NCI-H1694 treated with DMSO at 0.1 percent for 48 hours (cell line): ENCODE measurements at places on chromosomes 2 and 18.

DNA sequence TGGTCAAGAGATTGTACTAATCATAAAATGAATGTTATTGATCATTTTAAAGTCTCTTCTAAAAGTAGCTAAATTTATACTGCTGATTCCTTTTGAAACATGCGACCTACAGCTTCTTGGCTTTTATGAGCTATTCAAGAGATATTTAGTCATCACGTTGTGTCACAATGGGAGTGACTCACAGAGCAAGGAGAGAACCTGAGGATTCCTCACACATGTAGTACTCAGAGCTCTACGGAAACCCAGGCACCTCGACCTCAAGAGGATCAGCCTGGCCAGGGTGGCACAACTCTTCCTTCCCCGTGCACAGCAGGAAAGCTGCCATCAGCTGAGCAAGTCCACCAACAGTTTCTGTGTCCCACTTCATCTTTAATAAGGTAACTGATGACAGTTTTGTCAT, at the start of gene DHRS9:
DHRS9 (plus strand) TSS at position 223 of the 400 bp plus-strand sequence. CDS start 12,019 bp downstream, outside the sequence.
- no peak for DNase-seq

GRCh38 chr2:3490191-3491170, 28.9 kb downstream of the ADI1 start:
- DNase-seq, result no peak

DNA sequence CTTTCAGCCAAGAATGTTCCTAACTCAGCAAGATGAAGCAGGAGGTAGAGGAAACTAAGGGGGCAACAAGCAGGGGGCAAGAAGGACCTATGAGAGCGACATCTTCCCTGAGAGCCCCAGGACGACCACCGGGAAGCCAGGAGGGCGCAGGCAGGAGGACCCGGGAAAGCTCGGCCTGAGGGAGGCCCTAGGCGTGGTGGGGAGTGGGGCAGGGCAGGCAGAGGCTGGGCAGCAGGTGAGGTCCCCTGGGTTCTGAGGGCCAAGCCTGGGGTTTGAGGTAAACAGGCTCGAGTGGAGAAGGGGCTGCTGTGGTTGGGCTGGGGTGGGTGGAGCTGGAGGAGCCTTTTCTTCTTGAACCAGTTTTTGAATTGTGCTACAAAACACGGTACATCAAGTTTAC, 1.3 kb upstream of the ALPI start:
- no peak for DNase-seq

GRCh38 chr2:157620956-157621355, 7.7 kb downstream of the ACVR1C start:
- no peak for DNase-seq
